ENCODE measurements at places on chromosomes 3 and 15. TPM values are rescaled to one million over a fixed set of nuclear protein-coding genes. Genes with fewer than 3 reads are reported as not detected.

GABRG3 gene
- 15.6 TPM for total RNA-seq

CLDN11 gene
- total RNA-seq, result 11.8 TPM

SLC15A2 gene
- total RNA-seq, result 51.1 TPM

FOXB1 gene
- not detected for total RNA-seq

AMIGO3 gene
- 1.4 TPM for total RNA-seq

ITGA11 gene
- 11.0 TPM for total RNA-seq

STIMATE gene
- total RNA-seq, result 20.5 TPM

GRK7 gene
- total RNA-seq, result not detected

RBP2 gene
- total RNA-seq, result not detected

ALDH1L1 gene
- total RNA-seq, result 19.6 TPM

SELENOS gene
- total RNA-seq, result 100 TPM

CLDN16 gene
- not detected for total RNA-seq

ZPLD1 gene
- total RNA-seq, result not detected

FURIN gene
- 154 TPM for total RNA-seq

DET1 gene
- 6.9 TPM for total RNA-seq

PDIA5 gene
- 67.9 TPM for total RNA-seq

P3H2 gene
- 82.8 TPM for total RNA-seq

TUSC7 gene
- not detected for total RNA-seq

ALS2CL gene
- total RNA-seq, result 18.9 TPM

SLC28A2 gene
- total RNA-seq, result not detected

RAB7A gene
- 125 TPM for total RNA-seq

PLCD1 gene
- total RNA-seq, result 176 TPM

NR2F2 gene
- 58.1 TPM for total RNA-seq

DCLK3 gene
- total RNA-seq, result 0.80 TPM

ADGRG7 gene
- total RNA-seq, result not detected

ITIH1 gene
- not detected for total RNA-seq

CYP1A2 gene
- total RNA-seq, result not detected

SI gene
- 0.96 TPM for total RNA-seq

EFCAB12 gene
- total RNA-seq, result 6.2 TPM

PEX11A gene
- total RNA-seq, result 23.3 TPM

SIDT1 gene
- total RNA-seq, result 19.9 TPM

ZKSCAN7 gene
- total RNA-seq, result 15.2 TPM

GPR149 gene
- total RNA-seq, result not detected
